Activated CD8-positive, alpha-beta memory T cell treated with anti-CD3 and anti-CD28 coated beads, Interleukin-2, amount 10 ng/mL, durations not matched to agents 7 days and 5 days (primary cell): ENCODE measurements at places on chromosomes 16 and 17.

- no peak overlapping the region for H3K27ac ChIP-seq
- H3K4me3 ChIP-seq = no peak overlapping the region
- DNase-seq = no peak
- H3K36me3 ChIP-seq = no peaks in the 10 kb centered on the region
- H3K27me3 ChIP-seq = no peaks in the 10 kb centered on the region
Measured at GRCh38 chr16:27618606-27619327, 68.8 kb downstream of the KATNIP start.

DNA sequence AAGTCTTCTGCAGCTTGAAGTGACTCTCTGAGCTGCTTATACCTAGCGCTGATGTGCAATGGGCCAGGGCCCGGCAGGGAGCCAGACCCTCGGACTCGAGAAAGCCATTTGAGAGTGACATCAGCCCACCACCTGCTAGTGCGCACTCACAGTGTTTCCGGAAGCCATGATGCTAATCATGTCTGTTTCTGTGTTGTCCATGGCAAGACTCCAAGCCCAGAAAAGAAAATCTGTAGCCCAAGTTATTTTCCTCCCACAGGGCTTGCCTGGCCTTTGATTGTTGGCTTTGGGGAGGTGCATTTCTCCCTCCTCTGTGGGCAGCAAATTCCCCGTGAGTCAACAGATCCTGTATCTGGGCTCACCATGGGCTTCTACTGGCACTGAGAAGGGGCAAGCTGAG, 1.8 kb upstream of the CDRT4 start:
- no peak overlapping the region for H3K27ac ChIP-seq
- no peak for DNase-seq
- H3K36me3 ChIP-seq = no peaks in the 10 kb centered on the region
- H3K4me3 ChIP-seq = no peak overlapping the region
- no peaks in the 10 kb centered on the region for H3K27me3 ChIP-seq

GRCh38 chr17:40076591-40076990, 13.8 kb downstream of the THRA start:
- H3K27ac ChIP-seq = no peak overlapping the region
- no peak overlapping the region for H3K4me3 ChIP-seq
- no peaks in the 10 kb centered on the region for H3K36me3 ChIP-seq
- DNase-seq = no peak
- no peaks in the 10 kb centered on the region for H3K27me3 ChIP-seq
- peaks cover 11% of the 10 kb centered on the region for H3K4me1 ChIP-seq

DNA sequence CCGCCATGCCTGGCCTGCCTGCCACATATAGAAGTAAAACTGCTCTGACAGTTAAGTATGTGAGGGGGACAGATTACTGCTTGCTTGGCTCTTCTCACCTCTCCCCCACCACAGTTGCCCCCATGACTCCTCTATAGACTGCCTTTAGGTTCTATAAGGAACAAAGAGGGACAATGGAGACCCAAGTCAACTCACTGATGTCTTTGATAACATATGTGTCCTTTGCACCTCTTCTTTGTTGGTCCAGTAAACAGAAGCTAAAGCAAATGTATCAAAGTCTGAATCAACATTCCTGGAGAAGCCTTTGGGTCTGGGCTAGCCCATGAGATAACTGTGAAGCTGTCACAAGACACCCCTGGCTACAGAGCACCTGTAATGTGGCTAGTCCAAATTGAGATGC, 27.1 kb downstream of the NUDT7 start:
- peaks cover 21% of the 10 kb centered on the region for H3K27me3 ChIP-seq
- no peak overlapping the region for H3K4me3 ChIP-seq
- no peaks in the 10 kb centered on the region for H3K4me1 ChIP-seq
- no peak for DNase-seq

DNA sequence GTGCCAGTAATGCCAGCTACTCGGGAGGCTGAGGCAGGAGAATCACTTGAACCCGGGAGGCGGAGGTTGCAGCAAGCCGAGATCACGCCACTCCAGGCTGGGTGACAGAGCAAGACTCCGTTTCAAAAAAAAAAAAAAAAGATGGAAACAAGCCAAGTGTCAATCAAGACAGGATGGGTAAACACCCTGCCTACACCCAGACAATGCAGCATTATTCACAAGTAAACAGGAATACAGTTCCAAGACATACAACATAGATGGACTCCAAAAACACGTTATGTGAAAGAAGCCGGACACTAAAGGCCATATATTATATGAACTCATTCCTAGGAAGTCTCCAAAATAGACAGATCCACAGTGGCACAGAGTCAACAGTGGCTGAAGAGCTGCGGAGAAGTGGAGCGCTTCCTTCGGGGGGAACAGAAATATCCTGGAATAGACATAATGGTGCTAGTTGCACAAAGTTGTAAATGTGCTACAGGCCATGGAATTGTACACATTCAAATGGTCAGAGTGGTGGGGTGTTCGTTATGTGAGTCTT, 33.9 kb downstream of the ANKRD11 start:
- peaks cover 20% of the 10 kb centered on the region for H3K36me3 ChIP-seq
- H3K4me1 ChIP-seq = peaks cover 71% of the 10 kb centered on the region
- no peak for DNase-seq

DNA sequence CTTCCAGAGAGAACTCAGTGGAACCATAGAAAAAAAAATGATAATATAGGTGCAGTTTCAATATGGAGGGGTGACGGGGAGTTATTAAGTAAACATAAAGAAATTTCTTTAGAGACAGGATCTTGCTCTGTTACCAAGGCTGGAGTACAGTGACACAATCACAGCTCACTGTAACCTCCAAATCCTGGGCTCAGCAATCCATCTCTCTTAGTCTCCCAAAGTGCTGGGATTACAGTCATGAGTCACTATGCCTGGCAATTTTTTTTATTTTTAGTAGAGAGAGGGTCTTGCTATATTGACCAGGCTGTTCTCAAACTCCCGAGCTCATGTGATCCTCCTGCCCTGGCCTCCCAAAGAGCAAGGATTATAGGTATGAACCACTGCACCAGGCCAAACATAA, 48.8 kb downstream of the NLRC5 start:
- no peaks in the 10 kb centered on the region for H3K27me3 ChIP-seq
- DNase-seq = no peak
- no peak overlapping the region for H3K4me3 ChIP-seq

GRCh38 chr16:27795992-27796614, 246.2 kb downstream of the KATNIP start:
- no peaks in the 10 kb centered on the region for H3K27me3 ChIP-seq
- H3K4me3 ChIP-seq = no peak overlapping the region
- no peaks in the 10 kb centered on the region for H3K4me1 ChIP-seq
- peak; percentile 57 for DNase-seq

DNA sequence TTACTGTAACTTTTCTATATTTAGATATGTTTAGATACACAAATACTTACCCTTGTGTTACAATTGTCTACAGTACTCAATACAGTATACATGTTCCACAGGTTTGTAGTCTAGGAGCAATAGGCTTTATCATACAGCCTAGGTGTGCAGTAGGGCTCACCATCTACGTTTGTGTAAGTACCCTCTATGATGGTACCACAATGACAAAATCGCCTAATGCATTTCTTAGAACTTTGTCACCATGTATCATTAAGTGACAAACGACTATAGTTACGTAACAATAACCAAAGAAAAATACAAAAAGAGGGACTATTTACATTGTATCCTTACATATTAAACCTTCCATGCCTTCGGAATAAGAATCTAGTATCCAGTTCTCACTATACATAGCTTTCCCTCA, 8.0 kb downstream of the STAT5B start:
- peaks cover 16% of the 10 kb centered on the region for H3K36me3 ChIP-seq
- H3K27ac ChIP-seq = peak overlapping the region; percentile 66
- no peaks in the 10 kb centered on the region for H3K27me3 ChIP-seq
- H3K4me1 ChIP-seq = peaks cover 58% of the 10 kb centered on the region

DNA sequence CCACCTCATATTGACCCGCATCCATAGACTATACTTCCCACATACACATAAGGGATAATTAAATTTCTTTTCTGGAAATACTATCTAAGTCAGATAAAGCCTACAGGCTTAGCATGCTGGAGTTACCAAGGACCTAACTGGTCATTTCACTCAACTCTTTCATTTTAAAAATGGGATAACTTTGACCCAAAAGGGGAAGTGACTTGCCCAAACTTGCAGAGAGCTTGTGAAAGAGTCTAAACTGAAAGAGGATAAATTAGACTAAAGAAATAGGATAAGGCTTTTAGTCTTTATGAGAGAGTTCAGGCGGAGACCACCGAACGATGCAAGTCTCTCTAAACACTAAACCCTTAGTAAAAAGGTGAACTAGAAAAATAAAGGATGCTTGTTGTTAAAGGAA, 3.9 kb upstream of the KRT33A start:
- H3K27ac ChIP-seq = no peak overlapping the region
- H3K36me3 ChIP-seq = no peaks in the 10 kb centered on the region
- no peak for DNase-seq
- H3K4me1 ChIP-seq = no peaks in the 10 kb centered on the region
